ENCODE measurements at places on chromosomes 3 and 15.

DNA sequence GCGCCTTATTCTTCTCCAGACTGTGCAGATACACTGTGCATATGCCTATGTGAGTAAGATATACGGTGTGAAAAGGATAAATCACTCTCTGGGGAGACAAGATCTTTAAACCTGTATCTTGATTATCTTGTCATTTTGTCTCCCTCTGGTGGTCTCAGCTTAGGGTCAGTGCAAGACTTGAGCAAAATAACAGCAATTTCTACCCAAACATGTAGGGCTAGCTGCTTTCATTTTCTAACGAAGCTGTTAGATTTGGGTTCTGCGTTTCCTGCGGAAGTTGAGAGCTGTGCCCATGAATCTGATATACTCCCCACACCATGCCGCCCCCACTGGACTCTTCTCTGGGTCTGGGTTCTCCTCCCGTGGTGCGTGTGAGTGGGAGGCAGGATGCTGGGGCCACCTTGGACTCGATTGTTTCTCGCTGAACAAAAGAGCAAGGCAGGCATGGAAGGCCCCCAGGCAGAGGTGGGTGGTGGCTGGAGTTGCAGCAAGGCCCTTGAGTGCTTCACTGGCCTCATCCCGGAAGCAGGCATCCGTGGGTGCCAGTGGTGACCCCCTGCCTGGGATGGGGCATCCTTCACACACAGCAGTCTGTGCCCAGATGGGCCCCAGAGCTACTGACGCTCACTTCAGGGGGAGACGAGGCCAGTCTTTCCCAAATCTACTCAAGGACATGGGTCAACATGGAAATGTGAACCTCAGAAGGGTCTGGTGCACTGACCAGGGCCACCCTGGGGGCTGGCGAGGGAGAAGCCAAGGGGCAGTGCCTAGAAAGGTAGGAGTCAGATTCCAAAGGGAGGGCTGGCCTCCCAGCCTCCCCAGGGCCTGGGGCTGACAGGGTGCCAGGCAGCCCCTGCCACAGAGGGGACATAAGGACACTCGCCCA, 179.6 kb downstream of the NSMCE3 start:
- no peak for DNase-seq

GRCh38 chr3:129658110-129658843, 51.8 kb upstream of the PLXND1 start:
- DNase-seq = no peak

DNA sequence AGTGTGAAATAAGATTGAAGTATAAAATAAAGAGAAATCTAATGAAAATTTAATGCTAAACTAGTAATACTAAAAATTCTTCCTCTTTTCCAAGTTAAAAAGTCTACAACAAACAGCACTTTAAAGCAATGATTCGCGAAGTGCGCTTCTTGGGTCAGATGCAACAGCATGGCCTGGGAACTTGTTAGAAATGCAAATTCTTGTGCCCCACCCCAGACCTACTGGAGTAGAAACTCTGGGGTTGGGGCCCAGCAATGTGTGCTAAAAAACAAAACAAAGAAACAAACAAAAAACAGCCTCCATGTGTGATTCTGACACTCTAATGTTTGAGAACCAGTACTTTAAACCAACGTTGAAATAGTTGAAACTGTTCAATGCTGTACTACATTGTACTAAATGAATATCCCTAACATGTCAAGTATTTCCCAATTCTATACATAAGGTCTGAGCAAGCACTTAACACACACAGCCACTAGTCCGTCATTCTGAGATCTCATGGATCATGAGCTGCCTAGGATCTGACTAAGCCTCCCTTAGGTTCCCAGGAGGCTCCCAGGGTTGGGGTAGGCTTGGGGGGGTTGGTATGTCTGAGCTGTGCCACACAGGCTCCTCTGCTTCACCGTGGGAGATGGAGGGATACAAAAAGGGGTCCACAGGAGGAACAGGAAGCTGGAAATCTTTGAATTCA, 6.1 kb downstream of the RASGRP1 start:
- DNase-seq = peak; percentile 91

DNA sequence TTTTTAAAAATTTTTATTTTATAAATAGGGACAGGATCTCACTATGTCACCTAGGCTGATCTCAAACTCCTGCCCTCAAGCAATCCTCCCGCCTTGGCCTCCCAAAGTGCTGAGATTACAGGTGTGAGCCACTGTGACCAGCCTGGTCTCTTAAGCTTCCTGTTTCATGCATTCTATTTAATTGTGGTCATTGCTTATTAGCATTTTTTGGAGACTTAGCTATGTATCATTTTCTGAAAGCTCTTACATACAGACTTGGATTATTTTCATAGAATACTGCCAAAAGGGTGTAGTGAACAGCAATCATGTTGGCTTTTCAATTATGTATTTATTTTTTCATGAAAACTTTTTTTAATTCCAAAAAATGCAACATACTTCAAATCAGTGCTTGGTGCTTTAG, 51.5 kb upstream of the DCUN1D1 start:
- no peak for DNase-seq

DNA sequence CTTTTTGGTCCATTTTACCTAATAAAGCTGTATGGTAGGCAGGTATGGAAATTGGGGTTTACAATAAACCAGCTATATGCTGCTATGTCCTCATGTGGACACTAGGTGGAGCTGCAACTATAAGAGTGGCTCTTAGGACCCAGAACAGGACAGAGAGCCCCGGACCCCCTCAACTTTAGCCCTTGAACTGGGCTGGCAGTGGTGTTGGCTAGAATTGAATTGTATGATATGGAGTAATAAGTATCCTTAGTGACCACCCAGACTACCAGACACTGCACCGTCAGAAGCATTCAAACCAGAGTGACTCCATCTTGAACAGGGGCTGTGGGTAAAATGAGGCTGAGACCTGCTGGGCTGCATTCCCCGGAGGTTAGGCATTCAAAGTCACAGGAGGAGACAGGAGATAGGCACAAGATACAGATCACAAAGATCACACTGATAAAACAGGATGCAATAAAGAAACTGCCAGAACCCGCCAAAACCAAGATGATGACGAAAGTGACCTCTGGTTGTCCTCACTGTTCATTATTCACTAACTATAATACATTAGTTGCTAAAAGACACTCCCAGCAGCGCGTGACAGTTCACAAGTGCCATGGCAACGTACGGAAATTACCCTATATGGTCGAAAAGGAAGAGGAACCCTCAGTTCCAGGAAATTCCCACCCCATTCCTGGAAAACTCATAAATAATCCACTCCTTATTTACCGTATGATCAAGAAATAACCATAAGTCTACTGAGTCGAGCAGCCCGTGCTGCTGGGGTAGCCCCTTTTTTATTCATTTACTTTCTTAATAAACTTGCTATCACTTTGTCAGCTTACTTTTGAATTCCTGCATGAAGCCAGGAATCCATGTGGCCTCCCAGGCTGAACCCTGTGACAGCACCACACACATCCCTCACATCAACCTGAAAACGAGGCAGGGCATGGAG, 68.7 kb upstream of the BLM start:
- DNase-seq = no peak

- DNase-seq = no peak
Observed at GRCh38 chr3:12662593-12663400, 1.1 kb downstream of the RAF1 start.

Data from AG04449 (cell line).